ENCODE measurements at places on chromosomes 6 and 20. TPM values are rescaled to one million over a fixed set of nuclear protein-coding genes. Genes with fewer than 3 reads are reported as not detected.

SOX18 gene
- not detected for polyA plus RNA-seq

ZKSCAN3 gene
- polyA plus RNA-seq, result 3.2 TPM

PGBD1 gene
- polyA plus RNA-seq, result 4.0 TPM

TMEM170B gene
- polyA plus RNA-seq, result 1.6 TPM

HSPA12B gene
- not detected for polyA plus RNA-seq

SIRPD gene
- polyA plus RNA-seq, result 0.74 TPM

TCP11 gene
- not detected for polyA plus RNA-seq

MRPL2 gene
- 127 TPM for polyA plus RNA-seq

EYS gene
- polyA plus RNA-seq, result 0.09 TPM

CGA gene
- not detected for polyA plus RNA-seq

TAP2 gene
- 8.5 TPM for polyA plus RNA-seq

BEND6 gene
- 2.4 TPM for polyA plus RNA-seq

TRIM31 gene
- not detected for polyA plus RNA-seq

TCF19 gene
- polyA plus RNA-seq, result 75.4 TPM

NUS1 gene
- 20.5 TPM for polyA plus RNA-seq

TRIM15 gene
- not detected for polyA plus RNA-seq

AVP gene
- not detected for polyA plus RNA-seq

TFAP2B gene
- 0.12 TPM for polyA plus RNA-seq

SLC35D3 gene
- not detected for polyA plus RNA-seq

Data from GM12878 (cell line).